NCI-H146 (cell line): ENCODE measurements at places on chromosomes 1 and 21.

DNA sequence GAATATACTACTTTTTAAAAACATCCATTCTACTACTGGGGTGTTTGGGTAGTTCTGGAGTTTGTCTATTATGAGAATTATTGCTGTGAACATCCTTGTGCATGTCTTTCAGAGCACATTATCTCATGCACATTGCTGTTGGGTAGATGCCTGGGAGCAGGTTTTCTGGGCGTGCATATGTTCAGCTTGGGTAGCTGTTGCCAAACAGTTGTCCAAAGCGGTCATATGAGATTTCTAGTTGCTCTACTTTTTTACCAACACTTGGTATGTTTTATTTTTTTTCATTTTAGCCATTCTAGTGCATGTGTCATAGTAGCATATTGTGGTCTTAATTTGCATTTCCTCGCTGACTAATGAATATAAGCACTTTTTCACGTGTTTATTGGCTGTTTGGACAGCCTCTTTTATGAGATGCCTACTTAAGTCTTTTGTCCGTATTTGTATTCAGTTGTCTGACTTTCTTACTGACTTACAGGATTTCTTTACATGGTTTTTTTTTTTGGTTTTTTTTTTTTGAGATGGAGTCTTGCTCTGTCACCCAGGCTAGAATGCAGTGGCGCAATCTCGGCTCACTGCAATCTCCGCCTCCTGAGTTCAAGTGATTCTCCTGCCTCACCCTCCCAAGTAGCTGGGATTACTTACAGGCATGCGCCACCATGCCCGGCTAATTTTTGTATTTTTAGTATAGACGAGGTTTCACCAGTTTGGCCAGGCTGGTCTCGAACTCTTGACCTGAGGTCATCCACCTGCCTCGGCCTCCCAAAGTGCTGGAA, 18.1 kb downstream of the ZDHHC18 start:
- no peak for DNase-seq

DNA sequence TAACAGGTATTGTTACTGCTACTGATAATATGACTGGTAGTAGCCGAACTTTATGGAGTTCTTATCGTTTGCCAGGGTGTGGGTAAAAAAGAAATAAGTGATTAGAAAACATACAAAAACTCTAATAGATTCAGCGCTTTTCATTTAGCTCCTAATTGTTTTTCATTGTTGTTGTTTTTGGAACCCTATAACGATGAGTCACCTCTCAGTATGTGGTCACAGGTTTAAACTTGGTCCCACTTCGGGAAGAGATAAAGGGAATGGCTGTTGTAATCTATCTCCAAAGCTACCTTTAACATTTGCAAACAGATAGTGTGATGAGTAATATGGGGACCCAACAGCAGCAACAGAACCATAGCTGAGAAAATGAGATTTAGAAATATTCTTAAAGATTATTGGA, 62.7 kb upstream of the BCL10 start:
- DNase-seq, result no peak

DNA sequence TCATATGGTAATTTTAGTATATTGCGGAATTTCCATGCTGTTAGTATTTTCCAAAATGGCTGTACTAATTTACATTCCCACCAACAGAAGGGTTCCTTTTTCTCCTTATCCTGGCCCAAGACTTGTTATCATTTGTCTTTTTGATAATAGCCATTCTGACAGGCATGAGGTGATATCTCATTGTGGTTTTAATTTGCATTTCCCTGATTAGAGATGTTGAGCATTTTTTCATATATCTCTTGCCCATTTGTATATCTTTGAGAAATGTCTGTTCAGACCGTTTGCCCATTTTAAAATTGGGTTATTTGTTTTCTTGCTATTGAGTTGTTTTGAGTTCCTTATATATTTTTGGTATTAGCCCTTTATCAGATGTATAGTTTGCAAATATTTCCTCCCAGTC, 14.0 kb downstream of the CAPZA1 start:
- no peak for DNase-seq

DNA sequence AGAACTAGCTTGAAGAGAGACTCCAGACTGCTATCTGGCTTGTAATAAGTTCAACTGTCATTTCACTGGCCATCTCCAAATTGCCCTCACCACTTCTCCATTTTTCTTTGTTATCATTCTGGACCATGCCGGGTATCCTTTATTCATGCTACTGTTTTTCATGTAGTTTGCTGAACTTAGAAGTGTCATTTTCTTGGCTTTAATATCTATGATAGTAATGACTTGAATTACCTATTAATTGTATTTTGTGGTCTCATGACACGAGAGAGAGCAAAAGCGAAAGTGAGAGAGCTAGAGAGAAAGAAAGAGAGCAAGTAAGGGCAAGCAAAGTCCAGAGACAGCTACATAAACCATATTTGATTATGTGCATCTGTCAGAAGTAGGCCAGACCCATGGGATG, 184.9 kb upstream of the ATP1B1 start:
- DNase-seq, result no peak

DNA sequence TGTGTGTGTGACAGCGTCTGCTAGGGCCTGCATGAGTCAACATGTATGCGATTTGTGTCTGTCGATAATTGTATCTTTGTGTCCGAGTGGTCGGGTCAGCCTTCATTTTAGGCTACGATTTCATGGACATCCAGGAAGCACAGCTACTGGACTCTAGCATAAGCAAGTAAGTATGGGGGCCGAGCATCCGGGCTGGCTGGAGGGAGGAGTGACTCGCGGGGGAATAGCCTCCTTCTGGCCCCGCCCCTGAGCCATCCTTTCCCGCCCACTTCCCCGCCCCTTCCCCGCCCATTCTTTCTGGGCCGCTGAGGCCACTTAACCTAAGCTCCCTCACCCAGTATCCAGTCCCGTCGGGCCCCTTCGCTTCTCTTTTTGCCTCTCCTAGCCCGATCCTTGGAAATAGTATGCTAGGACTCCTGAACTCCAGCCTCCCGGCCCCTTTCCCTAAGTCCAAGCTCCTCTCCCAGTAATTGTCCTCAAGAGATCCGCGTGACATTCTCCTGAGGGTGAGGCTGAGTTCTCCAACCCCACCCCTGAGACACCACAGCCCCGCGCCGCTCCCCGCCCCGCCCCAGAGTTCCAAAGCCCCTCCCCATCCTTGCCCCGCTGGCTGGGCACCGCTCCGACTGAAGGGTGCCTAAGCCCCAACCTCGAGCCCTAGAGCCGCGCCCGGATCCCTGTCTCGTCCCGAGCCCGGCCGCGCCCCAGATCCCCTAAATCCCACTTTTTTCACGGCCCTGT, 1.2 kb downstream of the MAP3K6 start:
- DNase-seq, result peak; percentile 79

DNA sequence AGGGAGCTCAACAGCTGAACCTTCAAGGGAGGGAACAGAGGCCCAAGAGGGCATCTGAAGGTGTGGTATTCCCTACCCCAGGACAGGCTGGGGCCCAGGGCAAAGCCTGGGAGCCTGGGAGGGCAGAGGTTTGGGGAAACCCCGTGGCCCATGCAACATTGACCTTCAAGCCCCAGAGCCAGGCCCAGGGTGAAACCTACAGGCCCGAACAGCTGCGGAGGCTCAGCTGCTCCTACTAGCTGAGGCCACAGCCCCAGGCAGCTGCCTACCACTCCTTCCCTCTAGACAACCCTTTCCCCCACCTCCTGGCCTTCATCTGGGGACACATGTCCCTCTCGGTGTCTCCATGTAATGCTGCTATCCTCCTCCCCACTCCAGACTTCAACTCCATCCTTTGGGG, 3.2 kb downstream of the LAD1 start:
- DNase-seq, result no peak

GRCh38 chr1:102901996-102902395, 206.3 kb downstream of the COL11A1 start:
- no peak for DNase-seq

- DNase-seq, result no peak
These were observed 27.0 kb downstream of the CLCA4 start for GRCh38 chr1:86573763-86574484.

GRCh38 chr1:55816456-55817426, 601.6 kb upstream of the USP24 start:
- DNase-seq, result no peak

- no peak for DNase-seq
These were observed 7.5 kb upstream of the TTC22 start for GRCh38 chr1:54808443-54809207.

GRCh38 chr1:220182656-220183055, 88.7 kb downstream of the IARS2 start:
- DNase-seq, result no peak

DNA sequence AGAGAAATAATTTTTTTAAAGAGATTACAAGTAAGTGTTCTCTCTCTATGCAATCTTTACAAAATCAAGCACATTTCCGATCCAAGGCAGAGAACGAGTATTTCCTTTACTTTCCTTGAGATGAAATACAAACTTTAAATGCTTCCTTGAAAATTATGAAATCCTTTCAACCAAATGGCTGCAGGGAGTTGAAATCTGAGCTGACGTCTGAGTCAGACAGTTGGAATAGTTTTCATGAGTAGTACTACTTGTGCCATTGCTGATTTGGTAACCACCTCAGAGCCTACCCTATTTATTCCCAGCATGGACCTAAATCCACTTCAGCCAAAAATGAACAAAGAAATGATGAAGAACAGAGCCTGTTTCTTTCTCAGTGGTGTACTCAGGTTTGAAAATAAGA, 183.6 kb downstream of the GIPC2 start:
- no peak for DNase-seq

DNA sequence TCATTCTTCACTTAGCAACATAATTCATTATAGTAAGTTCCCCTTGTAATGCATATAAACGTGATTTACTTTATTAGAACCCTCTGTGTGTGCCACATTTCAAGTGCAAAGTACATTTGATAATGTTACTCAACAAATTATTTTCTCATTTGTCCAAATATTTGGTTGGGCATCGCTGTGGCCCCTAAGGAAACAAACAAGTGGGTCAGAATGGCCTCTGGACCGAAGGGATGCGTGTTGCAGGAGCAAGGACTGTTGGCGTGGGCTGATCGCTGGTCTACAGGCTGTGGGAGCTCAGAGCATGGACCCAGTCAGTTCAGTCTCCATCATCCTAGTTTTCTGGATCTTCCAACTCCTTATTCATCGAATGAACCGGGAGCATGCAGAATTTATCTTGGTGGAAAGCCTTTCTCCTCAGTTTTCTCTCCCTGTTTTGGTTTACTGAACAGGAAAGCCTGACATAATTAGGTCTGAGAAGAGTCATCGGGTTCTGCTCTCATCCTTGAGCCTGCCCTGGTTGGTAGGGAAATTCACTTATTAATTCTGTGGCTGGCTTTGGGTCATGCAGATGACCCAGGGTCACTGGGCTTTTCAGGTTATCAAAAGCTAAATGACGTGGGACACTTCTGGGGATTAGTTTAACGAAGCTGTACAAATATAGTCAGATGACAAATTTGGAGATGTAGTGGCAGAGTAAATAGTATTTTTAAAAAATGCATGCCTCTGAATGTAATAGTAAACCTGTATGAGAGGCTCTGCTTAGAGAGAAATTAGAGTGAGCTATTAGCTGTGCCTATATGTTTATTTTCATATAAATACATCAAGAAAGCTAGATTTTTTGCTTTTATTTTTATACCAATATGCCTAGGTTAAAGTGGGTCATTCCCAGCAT, 200.2 kb downstream of the SDCCAG8 start:
- peak; percentile 58 for DNase-seq

GRCh38 chr1:43659212-43660166, 9.5 kb downstream of the KDM4A start:
- DNase-seq, result no peak

GRCh38 chr1:35320937-35321336, 52.4 kb downstream of the ZMYM4 start:
- no peak for DNase-seq

- DNase-seq, result no peak
These were observed 124.2 kb downstream of the GRIK3 start for GRCh38 chr1:36909946-36910725.

- no peak for DNase-seq
These were observed 72.6 kb downstream of the PGM1 start for GRCh38 chr1:63665824-63666223.

- no peak for DNase-seq
These were observed 18.0 kb downstream of the HHIPL2 start for GRCh38 chr1:222529916-222530315.

DNA sequence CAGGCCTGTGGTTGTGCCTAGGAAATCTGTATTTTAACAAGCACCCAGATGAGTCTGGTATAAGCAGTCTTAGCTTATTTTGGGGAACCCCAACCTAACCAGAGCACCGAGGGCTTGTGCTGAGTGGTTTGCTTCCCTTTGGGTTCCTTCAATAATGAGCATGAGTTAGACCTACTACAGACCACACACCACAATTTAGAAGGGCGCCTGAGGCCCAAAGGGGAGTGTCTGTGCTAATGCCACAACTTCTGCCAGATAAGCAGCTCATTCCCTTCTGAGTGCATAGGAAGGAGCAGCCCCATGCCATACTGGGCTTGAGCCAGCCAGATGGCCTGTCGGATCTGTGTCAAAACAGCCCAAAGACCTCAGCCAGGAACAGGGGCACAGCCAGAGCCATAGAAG, 15.4 kb upstream of the LSS start:
- DNase-seq, result no peak

GRCh38 chr1:74731399-74732052, 1.3 kb downstream of the CRYZ start:
- DNase-seq, result no peak

DNA sequence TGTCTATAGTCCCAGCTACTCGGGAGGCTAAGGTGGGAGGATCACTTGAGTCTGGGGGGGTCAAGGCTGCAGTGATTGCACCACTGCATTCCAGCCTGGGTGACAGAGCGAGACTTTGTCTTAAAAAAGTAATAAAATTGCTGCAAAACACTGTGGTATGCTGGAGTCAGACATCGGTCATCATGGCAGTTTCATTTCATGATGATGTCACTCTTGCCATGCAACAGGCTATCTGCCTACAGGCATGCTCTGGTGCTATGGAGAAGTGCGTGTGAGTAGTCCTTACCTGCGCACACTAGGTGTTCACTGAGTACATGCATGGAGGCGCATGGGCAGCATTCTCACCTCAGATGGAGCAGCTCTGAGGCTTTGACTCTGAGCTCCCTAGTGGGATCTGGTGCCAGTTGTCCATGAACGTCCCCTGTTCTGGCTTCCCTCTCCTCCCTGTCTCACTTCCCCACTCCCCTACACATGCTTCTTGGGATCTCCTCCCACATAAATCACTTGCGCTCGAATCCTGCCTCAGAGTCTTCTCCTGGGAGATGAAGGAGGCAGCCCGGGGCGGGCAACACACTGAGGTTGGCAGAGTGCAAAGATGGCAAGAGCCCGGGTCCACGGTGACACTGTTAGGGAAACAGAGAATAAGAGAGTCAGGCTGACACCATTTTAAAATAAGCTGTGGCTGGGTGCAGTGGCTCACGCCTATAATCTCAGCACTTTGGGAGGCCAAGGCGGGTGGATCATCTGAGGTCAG, 10.4 kb upstream of the CELA3B start:
- no peak for DNase-seq

- DNase-seq, result peak; percentile 76
These were observed 57.7 kb downstream of the ZC3H11B start for GRCh38 chr1:219555031-219555692.

- no peak for DNase-seq
These were observed 136.3 kb downstream of the PEX14 start for GRCh38 chr1:10610901-10611600.
